ENCODE measurements at places on chromosomes 2 and 18. TPM values are rescaled to one million over a fixed set of nuclear protein-coding genes. Genes with fewer than 3 reads are reported as not detected.

The COL3A1 gene
- total RNA-seq: 77.5 TPM

The CTNNA2 gene
- 29.3 TPM for total RNA-seq

The C1QL2 gene
- total RNA-seq: 1.0 TPM

The FN1 gene
- 27.4 TPM for total RNA-seq

GRCh38 chr2:174688079-174688478 is 76.2 kb downstream of the CHRNA1 start:
- no peak overlapping the region for H3K4me3 ChIP-seq
- no peaks in the 10 kb centered on the region for H3K36me3 ChIP-seq
- peaks cover 5% of the 10 kb centered on the region for H3K4me1 ChIP-seq
- DNase-seq: no peak

DNA sequence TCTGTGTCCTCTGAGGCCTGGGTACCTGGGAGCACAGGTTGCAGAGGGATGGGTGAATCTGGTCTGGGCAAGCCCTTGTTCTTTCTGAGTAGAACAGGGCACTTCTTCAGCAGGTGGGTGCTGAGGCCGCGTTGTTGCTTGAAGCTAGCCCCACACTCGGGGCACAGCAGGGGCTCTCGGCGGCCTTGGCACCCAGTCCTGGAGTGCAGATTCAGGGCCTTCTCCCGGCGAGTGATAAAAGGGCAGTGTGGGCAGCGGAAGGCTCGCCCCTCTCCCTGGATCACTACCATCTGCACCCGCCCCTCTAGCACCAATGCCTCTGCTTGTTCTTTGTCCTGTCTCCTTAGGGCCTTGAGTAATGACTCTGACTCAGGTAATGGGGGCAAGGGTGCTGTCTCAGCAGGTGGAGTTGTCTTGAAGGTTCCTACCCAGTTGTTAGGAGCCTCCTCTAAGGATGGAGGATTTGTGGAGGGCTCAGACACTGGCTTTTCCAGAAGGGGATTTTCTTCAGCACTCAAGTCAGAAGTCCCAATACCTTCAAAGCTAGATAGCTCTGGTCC is 15.6 kb downstream of the ZNF142 start:
- DNase-seq: no peak
- H3K27ac ChIP-seq: no peak overlapping the region
- H3K4me1 ChIP-seq: peaks cover 16% of the 10 kb centered on the region
- H3K4me3 ChIP-seq: no peak overlapping the region

GRCh38 chr2:224584785-224585210 is 365 bp downstream of the CUL3 start:
- DNase-seq: peak; percentile 56
- H3K27me3 ChIP-seq: no peaks in the 10 kb centered on the region
- H3K27ac ChIP-seq: peak overlapping the region; percentile 95
- no peaks in the 10 kb centered on the region for H3K36me3 ChIP-seq
- peaks cover 39% of the 10 kb centered on the region for H3K4me1 ChIP-seq
- peak overlapping the region; percentile 48 for H3K4me3 ChIP-seq

- peaks cover 20% of the 10 kb centered on the region for H3K4me1 ChIP-seq
- H3K4me3 ChIP-seq: no peak overlapping the region
- H3K27ac ChIP-seq: no peak overlapping the region
- H3K27me3 ChIP-seq: no peaks in the 10 kb centered on the region
Measured at GRCh38 chr2:226832061-226832460, 3.8 kb upstream of the RHBDD1 start.

GRCh38 chr2:234395891-234396420 is 100.9 kb downstream of the ARL4C start:
- peak; percentile 35 for DNase-seq
- no peaks in the 10 kb centered on the region for H3K4me1 ChIP-seq
- no peak overlapping the region for H3K27ac ChIP-seq
- no peaks in the 10 kb centered on the region for H3K27me3 ChIP-seq

DNA sequence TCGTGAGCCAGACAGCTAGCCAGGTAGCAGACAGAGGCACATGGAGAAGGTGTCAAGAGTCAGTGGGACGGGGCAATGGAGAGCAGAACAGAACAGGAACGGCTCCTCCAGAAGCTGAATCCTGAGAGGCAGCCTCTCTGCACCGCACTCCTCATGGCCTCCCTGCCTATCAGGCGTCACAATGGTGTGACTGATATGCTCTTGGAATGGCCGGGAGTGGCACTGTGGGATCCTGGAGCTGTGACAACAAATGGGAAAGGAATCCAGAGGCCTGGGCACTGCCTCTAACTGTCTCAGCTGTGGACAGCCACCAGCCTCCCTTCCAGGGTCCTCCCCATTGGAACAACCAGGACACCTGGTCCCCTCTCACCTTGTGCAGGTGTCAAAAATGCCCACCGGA is 89.1 kb upstream of the ID2 start:
- H3K36me3 ChIP-seq: no peaks in the 10 kb centered on the region
- no peaks in the 10 kb centered on the region for H3K27me3 ChIP-seq
- DNase-seq: no peak

- peaks cover 66% of the 10 kb centered on the region for H3K27me3 ChIP-seq
- no peaks in the 10 kb centered on the region for H3K36me3 ChIP-seq
- H3K27ac ChIP-seq: no peak overlapping the region
- H3K4me3 ChIP-seq: no peak overlapping the region
Measured at GRCh38 chr2:104864280-104865095, 10.6 kb downstream of the POU3F3 start.

- H3K27me3 ChIP-seq: no peaks in the 10 kb centered on the region
- no peaks in the 10 kb centered on the region for H3K36me3 ChIP-seq
- no peaks in the 10 kb centered on the region for H3K4me1 ChIP-seq
- peak; percentile 6 for DNase-seq
- H3K4me3 ChIP-seq: no peak overlapping the region
Measured at GRCh38 chr2:212249451-212249850, 289.2 kb downstream of the ERBB4 start.

- H3K27me3 ChIP-seq: no peaks in the 10 kb centered on the region
- H3K36me3 ChIP-seq: no peaks in the 10 kb centered on the region
- H3K4me1 ChIP-seq: no peaks in the 10 kb centered on the region
- H3K27ac ChIP-seq: no peak overlapping the region
- DNase-seq: no peak
Measured at GRCh38 chr2:166573391-166573790, 79.3 kb upstream of the SCN7A start.

DNA sequence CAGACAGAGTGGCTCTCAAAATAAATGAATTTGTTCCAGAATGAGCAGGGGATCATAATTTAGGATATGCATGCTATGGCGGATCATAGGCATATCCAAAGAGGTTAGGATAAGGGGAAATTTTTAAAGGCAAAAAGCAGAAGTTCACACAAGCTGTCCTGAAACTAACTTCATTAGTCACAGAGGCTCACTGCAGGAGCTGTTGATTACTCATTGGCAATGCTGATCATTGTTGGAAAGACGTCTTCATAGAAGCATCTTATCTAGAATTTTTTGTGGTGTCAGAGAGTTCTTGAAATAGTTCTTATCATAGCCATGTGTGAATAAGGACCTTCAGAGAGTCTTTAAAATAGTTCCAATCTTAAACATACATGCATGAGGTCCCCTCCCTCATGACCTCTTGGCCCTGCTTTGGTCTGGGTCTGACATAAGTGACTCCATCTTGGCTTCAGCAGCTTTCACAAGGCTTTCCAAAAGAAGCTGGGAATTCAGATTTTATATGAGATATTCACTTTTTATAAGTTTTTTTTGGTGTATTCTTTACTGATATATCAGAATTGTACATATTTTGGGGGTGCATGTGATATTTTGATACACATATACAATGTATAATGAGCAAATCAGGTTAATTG is 7.5 kb upstream of the CCDC195 start:
- H3K36me3 ChIP-seq: no peaks in the 10 kb centered on the region
- no peak overlapping the region for H3K4me3 ChIP-seq
- no peak overlapping the region for H3K27ac ChIP-seq
- no peak for DNase-seq

DNA sequence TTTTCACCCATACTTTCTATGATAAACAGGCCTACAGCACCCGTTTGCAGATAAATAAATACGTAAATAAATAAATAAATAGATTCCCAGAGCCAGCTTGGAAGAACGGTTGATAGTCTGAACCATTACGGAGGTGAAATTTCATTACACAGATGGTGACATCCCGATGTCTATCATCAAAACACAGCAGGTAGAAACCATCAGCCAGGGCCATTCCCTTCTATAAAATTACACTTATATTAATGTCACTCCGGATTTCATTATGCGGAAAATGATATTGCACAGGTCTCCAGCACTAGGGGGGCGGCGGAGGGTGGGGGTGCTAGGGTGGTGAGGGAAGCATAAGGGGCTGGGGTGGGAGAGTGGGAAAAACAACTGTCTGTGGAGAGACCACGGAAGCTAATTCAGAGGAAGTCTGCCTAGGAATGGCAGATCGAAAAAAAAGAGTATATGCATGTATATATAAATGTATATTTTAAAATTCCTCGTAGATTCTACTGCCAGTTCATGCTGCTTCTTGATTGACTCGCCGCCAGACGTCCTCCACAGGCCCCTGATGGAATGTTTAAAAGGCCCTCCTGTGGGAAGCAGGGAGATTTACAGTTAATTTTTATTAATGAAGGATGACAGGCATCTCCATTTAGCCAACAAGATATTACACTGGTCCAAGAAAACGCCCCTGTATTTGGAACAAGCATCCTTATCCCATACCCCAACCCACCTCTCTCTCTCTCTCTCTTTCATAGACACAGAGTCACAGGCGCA is 1906.0 kb upstream of the PIK3C3 start:
- no peak overlapping the region for H3K27ac ChIP-seq
- no peak overlapping the region for H3K4me3 ChIP-seq
- no peak for DNase-seq
- H3K36me3 ChIP-seq: no peaks in the 10 kb centered on the region
- H3K4me1 ChIP-seq: no peaks in the 10 kb centered on the region
- H3K27me3 ChIP-seq: no peaks in the 10 kb centered on the region

Data from body of pancreas (tissue), 4 donors.